CD8-positive, alpha-beta memory T cell (primary cell): ENCODE measurements at places on chromosomes 7 and 10.

GRCh38 chr10:55237462-55237861 lies 436.4 kb upstream of the PCDH15 start:
- DNase-seq, result no peak

DNA sequence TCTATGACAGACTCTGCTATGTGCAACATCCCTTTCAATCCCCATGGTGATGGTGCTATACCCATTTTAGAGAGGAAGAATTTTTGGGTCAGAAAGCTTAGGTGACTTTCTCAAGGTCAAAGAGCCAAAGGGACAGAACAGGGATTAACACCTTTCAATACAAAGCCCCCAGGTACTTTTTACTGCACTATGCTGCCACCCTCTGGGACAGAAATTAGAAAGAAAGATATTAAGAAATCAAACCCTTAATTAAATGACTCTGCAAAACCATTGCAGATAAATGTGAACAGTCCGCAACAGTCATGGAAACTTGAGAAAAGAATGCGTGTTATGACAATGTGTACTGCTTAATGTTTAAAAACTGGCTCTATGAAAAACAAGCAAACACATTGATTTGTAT lies 673.7 kb downstream of the MAGI2 start:
- DNase-seq, result no peak

- DNase-seq, result no peak
Observed at GRCh38 chr10:23910291-23910690, 298.6 kb upstream of the KIAA1217 start.

DNA sequence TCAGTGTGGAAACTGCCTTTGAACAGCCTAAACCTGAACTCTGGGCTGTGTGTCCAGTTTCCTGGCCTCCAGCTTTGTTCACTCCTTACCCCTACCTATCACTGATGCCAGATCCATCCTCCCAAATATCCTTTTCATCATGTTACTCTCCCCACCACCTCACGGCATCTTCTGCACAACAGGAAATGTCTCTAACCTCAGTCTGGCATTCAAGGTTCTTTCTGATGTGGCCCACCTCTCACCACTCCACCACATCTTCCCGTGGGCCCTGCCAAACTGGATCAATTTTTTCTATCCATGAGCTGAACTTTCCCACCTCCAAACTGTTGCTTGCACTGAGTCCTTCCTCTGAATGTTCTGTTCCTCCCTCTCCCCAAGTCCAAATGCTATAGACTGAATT lies 35.8 kb upstream of the MAP3K8 start:
- DNase-seq, result no peak

- DNase-seq, result no peak
Observed at GRCh38 chr7:235576-236395, 43.4 kb downstream of the FAM20C start.
